Mesangial cell (primary cell): ENCODE measurements at places on chromosomes 1 and 21. TPM values are rescaled to one million over a fixed set of nuclear protein-coding genes. Genes with fewer than 3 reads are reported as not detected.

The LAPTM5 gene
- total RNA-seq, result 0.25 and 0.33 TPM in 2 replicates

The GJA5 gene
- total RNA-seq, result not detected in 2 replicates

The COQ8A gene
- 5.1 and 14.8 TPM in 2 replicates for total RNA-seq

The KCNA2 gene
- total RNA-seq, result under 0.01 TPM in 1 of 2 replicates, not detected in the other

The TAL1 gene
- 1.5 and 2.9 TPM in 2 replicates for total RNA-seq

The SUSD4 gene
- total RNA-seq, result 0.63 and 2.0 TPM in 2 replicates

The AVPR1B gene
- 0.13 TPM in 1 of 2 replicates, not detected in the other for total RNA-seq

The ELF3 gene
- 19.7 and 79.7 TPM in 2 replicates for total RNA-seq

The TFF3 gene
- 1.1 and 1.4 TPM in 2 replicates for total RNA-seq

The ITLN2 gene
- not detected in 2 replicates for total RNA-seq

The OR2T2 gene
- not detected in 2 replicates for total RNA-seq

The ROR1 gene
- 13.5 and 19.1 TPM in 2 replicates for total RNA-seq

The CHI3L1 gene
- 0.65 and 14.7 TPM in 2 replicates for total RNA-seq
